Left ventricle myocardium inferior (tissue), 1 donor: ENCODE measurements at places on chromosomes 7 and 10. TPM values are rescaled to one million over a fixed set of nuclear protein-coding genes. Genes with fewer than 3 reads are reported as not detected.

DNA sequence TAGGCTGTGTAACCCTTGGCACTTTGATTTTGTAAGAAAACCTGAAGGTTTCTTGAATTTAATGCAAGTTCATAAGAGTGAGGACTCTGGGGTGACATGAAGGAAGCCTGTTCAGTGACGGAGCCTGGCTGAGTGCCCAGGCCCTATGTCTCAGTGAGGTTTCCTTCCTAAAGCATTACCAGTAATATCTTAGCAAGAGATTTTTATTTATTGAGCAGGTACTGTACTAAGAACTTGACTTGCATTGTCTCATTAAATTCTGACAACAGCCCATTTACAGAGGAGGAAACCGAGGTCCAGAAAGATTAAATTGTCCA is 197.2 kb downstream of the HECW1 start:
- no peak for DNase-seq

DNA sequence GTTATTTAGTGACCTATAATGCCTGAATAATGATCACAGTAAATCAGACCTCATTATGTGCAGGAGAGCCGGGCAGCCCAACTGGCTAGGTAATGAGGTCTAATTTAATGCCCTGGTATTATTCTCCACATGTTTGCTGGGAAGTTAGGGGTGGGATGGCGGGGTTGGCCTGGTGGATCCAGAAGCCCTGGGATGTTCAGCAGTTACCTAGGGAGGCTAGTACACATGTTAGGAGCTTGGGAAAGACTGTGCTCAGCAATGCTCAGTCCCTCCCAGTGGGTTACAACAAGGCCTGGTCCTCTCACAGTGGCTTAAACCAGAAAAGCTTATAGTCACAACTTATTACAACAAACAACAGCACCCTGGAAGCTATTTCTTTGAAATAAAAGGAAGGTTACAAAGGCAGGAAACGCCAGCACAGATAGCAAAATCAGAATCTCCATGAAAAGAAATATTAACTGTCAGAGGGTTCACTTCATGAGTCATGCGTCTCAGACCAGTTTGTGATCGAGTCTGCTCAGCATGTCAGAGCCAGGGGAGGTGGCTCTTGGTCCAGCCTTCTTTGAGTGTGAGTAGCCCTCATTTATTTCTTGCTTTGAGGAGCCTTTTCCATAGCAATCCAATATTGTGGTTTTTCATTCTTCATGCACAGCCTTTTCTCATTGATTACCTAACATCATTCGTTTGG is 418.6 kb upstream of the NPVF start:
- no peak for DNase-seq

DNA sequence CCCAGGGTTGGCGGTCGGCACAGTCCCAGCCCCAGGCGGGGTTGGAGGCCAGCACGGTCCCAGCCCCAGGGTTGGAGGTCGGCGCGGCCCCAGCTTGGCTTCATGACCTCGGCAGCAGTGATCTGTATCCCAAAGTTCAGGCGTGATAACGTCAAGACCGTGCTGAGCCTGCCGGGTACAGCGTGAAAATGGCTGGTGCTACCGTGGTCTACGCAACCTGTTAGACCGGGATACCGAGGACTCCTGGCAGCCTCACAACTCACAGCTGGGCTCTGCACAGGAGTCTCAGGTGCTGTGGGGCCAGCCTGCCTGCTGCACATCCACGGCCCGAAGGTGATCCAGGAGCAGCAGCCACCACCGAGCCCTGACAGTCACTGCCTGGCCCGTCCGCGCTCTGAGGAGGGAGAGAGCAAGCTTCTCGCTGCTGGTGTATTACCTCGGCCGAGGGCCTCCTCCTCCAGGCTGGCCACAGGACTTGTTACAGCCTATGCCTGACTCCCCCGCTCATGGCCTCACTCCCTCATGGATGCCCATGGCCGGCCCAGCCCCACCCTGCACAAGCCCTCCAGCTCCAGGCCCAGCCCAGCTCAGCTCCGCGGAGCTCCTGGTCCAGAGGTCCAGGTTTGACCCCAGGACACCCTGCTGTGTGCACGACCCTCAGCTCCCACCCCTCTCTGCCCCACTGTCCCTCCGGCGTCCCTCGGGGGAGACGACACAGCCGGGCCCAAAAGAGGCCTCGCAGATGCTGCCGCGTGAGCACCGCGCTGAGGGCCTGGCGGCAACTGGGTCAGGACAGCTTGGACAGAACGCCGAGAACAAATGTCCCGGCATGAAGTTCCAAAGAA is 156.0 kb downstream of the ELFN1 start:
- peak; percentile 13 for DNase-seq

- DNase-seq: no peak
Observed at GRCh38 chr10:91762878-91763277, 35.3 kb upstream of the TNKS2 start.

DNA sequence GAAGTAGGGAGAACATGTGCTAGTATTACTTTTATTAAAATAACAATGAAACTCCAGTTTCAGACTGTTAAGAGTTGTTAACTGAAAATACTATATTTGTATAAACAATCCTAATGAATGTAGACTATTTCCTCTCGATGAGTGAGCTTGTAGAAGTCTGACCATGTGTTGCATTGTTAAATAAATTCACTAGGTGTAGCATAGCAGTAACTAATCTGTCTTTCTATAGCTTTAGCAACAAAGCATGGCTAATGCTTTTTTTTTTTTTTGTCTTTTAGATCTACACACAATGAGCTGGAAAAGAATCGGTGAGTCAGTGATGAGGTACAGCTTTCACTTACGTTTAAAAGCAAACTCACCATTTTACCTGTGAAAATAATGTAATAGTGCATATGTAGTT is 37.1 kb downstream of the MXI1 start:
- no peak for DNase-seq

DNA sequence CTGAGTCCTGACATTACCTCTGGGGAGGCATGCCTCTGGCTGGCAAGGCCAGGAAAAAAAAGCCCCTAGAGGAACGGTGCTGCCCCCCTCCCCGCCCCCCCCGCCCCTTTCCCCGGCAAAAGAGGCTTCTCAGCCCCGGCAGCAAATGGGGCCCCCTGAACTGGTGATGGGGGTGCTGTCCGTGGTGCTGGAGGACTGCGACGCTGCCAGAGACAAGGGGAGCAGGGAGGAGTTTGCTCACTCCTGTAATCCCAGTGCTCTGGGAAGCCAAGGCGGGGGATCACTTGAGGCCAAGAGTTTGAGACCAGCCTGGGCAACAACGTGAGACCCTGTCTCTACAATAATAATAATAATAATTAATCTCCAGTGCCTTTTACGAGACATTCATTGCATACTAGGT is 23.7 kb downstream of the SRRM3 start:
- no peak for DNase-seq

DNA sequence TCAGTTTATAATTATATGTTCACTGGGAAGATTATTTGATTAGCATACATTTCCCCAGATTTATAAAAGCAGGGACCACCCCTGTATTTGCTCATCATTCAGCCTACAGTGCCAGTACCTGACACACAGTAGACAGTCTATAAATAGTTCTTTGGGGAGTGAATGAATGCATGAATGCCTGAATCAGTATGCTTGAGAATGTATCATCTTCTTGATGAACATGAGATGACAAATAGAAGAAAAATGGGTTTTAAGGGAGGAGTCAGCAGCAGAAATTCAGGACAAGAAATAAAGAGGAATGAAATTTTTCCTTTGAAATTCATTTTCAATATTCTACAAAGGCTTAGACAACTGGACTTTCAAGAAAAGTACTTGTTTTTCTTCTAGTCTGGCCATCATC is 295.8 kb upstream of the LRRTM3 start:
- DNase-seq: no peak

GRCh38 chr7:3264693-3265339 is 36.2 kb upstream of the SDK1 start:
- DNase-seq: no peak

DNA sequence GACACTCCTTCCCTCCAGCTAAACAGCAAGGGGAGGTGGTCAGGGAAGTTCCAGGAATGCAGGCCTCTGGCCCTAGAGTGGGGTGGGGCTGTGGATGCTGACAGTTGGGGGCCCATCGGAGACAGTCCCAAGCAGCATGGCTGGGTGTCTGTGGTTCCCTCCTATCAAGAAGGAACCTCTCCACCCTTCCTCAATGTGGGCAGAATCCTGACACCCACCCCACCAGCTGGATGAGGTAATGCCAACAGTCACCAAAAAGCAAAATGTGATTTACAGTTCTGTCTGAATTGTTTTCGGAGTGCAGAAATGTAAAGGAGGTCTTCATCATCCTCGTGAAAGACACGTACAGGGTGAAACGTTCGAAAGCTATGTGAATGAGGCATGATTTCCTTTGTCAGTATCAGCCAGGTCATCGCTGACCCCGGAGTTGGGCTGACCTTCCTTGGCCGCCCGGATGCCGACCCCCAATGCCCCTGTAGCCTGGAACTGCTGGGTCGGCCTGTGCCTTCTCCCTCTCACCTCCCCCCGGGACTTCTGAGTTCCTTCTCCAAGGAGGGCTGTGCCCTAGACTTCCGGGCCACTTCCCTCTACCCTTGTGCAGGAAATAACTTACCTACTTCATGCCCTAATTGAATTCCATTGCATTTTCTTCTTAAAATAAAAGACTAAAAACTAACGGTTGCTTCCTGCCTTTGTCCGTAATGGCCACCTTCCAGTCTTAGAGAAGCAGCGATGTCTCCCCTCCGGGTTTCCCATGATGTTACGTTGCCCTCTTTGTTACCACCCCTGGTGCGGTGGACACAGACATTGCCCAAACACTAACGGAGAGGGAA is 24.5 kb downstream of the FOXK1 start:
- no peak for DNase-seq

Gene NME8
- total RNA-seq: not detected

Gene SORCS1
- 2.9 TPM for total RNA-seq
